C1 segment of cervical spinal cord (tissue), 14 donors: ENCODE measurements at places on chromosomes 5 and 9.

DNA sequence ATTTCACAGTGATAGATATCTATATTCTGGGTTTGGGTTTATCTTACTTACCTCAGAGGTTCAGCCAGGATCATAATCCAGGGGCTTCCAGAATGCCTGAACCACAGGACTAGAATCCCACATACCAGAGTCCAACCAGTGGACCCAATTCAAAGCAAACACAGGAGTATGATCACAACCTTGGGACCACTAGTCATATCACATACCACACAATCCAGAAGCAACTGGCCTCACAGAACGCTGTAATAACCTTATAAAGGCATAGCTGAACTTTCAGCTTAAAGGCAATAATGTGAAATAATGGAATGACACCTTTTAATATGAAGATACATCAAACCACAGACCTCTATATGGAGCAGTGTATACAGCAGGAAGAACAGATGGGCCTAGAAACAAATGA is 25.3 kb downstream of the RAPGEF6 start:
- no peak for DNase-seq

DNA sequence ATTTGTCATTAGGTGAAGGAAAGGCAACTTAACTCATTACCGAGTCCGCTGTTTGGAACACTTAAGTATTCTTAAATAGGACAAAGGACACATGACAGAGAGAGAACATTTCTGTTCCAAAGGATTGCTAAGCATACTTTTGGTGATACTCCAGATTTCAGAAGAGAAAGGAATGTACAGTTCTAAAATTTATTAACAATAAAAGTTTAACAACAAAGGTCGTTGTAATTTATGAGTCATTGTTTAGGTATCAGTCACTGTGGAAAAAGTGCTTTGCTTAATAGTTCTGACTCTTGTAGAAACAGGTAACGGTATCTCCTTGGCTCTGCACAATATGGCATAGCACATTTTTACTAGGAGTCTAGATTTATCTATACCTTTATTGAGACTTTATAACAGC is 36.3 kb upstream of the PAM start:
- DNase-seq: no peak

DNA sequence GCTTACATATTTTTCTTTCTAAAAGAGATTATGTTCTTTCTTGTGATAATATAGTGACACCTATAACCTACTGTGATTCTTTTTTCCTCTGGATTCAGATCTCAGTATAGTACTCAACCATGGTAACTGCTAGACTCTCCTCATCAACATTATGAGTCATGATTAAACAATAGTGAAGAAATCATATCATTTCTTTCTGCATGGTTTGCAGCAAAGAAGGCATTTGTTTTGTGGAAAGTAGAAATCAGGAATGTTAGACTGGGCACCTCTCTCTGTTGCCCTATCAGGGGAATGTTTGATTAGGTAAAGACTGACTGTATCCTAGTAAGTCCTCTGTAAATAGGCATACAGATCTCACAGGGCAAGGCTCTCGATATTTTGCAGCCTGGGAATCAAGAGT is 25.6 kb upstream of the SMC2 start:
- no peak for DNase-seq

GRCh38 chr5:153630546-153630945 is 140.1 kb downstream of the GRIA1 start:
- DNase-seq: no peak

- no peak for DNase-seq
Observed at GRCh38 chr5:56833325-56833724, 18.0 kb downstream of the MAP3K1 start.

DNA sequence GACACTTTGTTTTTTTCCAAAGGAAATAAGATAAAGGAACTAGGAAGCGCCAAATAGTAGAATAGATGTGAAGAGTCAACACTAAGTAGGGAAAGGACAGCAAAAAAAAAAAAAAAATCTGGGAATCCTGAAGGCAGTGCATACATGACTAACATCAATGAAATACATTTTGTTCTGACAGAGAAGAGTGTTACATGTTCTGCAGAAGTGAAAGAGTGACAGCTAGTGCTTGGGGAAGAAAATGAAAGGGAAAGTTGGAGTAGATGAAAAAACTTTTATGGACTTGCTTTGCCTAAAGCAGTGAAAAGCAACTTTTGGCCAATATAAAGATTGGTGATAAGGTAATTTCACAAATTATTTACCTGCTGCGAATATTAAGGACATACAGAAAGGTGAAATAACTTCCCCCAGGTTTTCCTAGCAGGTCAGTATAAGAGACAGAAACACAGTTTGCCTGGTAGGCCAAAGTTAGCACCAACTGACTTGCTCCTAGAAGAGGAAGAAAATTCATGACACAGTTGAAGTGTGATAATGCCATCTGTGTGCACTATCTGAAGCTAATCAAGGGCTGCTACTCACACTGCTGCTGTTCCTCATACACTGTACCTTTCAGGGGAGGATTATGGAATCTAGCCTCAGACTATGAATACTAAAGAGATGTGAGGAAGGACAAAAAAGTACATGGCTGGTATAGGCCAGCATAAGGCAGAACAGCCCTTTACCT is 38.6 kb downstream of the RANBP6 start:
- no peak for DNase-seq

DNA sequence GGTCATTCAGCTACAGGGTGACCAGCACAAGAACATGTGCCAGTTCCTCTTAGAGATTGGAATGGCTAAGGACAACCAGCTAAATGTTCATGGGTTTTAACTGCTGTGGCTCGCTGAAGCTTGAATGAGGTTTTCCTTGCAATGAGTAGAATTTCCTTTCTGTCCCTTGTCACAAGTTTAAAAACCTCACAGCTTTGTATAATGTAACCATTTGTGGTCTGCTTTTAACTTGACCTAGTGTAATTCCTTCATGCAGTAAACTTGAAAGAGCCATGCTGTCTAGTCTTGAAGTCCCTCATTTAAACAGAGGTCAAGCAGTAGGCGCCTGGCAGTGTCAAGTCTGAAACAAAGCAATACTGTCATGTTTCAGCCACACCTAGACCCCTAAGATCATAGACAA is 181.3 kb upstream of the DMRT1 start:
- no peak for DNase-seq

DNA sequence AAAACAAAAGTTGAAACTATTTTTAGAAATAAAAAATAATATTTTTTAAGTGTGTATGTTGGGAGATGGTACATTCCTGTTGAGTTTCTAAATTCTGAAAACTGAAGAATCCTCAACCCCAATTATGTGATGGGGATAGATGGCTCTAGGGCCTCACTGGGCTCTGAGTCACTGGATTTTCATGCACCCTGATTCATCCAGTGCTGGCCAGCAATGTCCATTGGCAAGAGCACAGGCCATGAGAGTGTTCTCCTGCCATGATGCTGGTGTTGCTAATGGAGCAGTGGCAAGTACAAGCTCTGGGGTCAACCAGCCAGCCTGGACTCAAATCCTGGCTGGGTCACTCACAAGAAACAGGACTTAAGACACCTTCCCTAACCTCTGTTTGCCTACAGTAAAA is 23.3 kb downstream of the SMIM23 start:
- DNase-seq: no peak

- peak; percentile 11 for DNase-seq
Observed at GRCh38 chr5:160356550-160357347, 13.7 kb downstream of the C1QTNF2 start.
